ENCODE measurements at places on chromosomes 7 and 10.
A peak's percentile ranks its signal among the peaks of the same experiment; 100 is the strongest.

GRCh38 chr7:119562839-119563238 lies 710.1 kb upstream of the KCND2 start:
- DNase-seq: no peak

DNA sequence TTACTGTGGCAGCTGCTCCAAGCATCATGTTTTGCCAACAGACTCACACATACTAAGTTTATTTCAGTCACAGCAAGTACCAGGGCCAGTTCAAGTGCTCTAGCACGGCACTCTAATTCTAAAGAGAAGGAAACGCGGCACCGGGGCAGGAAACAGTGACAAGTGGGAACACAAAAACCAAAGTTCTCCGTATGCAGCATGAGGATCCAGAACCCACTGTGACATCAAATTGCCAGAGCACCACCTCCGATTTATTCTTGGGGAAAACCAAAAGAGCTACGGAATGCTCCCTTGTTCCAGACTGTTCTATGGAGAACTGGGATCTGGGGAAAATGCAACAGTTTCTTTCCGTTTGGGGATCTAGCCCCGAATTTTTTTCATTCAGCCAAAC lies 448 bp upstream of the PTER start:
- DNase-seq: no peak

GRCh38 chr10:96670786-96671185 lies 49.5 kb downstream of the PIK3AP1 start:
- peak; percentile 50 for DNase-seq

DNA sequence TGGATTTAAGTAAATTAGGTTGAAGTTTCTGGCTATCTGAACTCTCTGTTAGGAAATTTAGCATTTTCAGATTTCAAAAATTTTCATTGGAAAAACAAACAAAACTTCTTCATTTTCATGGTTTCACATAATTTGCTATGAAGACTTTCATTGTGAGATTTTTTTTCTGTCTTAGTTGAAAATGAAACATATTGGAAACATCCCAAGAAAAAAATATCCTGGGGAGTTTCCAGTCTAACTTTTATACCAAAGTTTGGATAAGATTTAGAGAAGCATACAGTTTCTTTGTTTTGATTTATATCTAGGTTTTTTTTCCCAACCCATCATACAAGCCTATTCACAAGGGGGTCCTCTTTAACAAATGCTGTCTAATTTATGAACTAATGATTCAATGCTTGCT lies 300.5 kb upstream of the SEMA3A start:
- no peak for DNase-seq

- no peak for DNase-seq
These were observed 39.5 kb downstream of the PRKAG2 start for GRCh38 chr7:151837285-151838042.
